Renal cortex interstitium (tissue), 15 donors: ENCODE measurements at places on chromosomes 4 and X. TPM values are rescaled to one million over a fixed set of nuclear protein-coding genes. Genes with fewer than 3 reads are reported as not detected.

- no peak for DNase-seq
Measured at GRCh38 chr4:20464381-20464780, 212.7 kb downstream of the SLIT2 start.

DNA sequence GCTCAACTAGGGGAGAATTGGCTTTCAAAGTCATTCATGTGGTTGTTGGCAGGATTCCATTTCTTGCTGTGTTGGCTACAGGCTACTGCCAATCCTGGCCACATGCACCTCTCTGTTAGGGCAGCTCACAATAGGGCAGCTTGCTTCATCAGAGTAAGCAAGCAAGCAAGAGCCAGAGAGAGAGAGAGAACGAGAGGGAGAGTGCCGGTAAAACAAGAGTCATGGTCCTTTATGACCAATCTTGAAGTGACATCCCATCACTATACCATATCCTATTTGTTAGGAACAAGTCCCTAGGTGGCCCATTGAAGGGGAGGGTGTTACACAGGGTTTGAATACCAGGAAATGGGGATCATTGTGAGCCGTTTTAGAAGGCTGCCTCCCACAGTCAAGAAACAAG, 33.0 kb upstream of the TLR2 start:
- no peak for DNase-seq

DNA sequence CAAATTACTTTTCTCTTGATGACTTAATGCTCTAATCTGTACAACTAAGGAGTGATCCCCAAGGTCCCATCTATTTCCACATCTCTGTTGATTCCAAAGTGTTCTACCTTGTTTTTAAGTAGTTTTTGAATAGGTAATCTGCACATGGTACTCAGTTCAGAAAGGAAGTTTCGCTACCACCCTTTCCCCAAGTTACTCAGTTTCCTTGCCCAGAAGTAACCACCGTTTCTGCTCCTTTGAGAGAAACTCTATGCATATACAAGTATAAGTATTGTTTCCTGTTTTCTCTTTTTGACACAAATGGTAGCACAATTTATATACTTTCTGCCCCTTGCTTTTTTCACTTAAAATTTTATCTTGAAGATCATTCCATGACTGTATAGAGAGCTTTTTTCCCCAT, 18.1 kb downstream of the TMEM154 start:
- DNase-seq: no peak

Gene AREG
- 0.76 TPM for polyA plus RNA-seq

Gene TRAPPC11
- 42.1 TPM for polyA plus RNA-seq

Gene YY2
- 3.0 TPM for polyA plus RNA-seq

Gene CENPVL2
- polyA plus RNA-seq: not detected
